GM23248 (cell line): ENCODE measurements at places on chromosomes 4 and X. TPM values are rescaled to one million over a fixed set of nuclear protein-coding genes. Genes with fewer than 3 reads are reported as not detected.

CFAP99 gene
- polyA plus RNA-seq, result not detected in 2 replicates

DNA sequence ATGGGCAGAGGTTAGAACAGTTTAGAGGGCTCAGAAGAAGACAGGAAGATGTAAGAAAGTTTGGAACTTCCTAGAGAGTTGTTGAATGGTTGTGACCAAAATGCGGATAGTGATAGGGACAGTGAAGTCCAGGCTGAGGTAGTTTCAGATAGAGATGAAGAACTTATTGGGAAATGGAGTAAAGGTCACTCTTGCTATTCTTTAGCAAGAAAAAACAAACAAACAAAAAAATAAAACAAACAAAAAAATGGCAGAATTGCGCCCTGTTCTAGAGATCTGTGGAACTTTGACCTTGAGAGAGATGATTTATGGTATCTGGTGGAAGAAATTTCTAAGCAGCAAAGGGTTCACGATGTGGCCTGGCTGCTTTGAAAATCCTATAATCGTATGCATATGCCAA, 185.1 kb upstream of the SFRP2 start:
- DNase-seq, result no peak

BEND2 gene
- polyA plus RNA-seq, result not detected in 2 replicates

- DNase-seq, result no peak
Observed at GRCh38 chr4:8765084-8765483, 106.6 kb downstream of the HMX1 start.

ARMCX4 gene
- polyA plus RNA-seq, result 3.0 and 3.7 TPM in 2 replicates

DNA sequence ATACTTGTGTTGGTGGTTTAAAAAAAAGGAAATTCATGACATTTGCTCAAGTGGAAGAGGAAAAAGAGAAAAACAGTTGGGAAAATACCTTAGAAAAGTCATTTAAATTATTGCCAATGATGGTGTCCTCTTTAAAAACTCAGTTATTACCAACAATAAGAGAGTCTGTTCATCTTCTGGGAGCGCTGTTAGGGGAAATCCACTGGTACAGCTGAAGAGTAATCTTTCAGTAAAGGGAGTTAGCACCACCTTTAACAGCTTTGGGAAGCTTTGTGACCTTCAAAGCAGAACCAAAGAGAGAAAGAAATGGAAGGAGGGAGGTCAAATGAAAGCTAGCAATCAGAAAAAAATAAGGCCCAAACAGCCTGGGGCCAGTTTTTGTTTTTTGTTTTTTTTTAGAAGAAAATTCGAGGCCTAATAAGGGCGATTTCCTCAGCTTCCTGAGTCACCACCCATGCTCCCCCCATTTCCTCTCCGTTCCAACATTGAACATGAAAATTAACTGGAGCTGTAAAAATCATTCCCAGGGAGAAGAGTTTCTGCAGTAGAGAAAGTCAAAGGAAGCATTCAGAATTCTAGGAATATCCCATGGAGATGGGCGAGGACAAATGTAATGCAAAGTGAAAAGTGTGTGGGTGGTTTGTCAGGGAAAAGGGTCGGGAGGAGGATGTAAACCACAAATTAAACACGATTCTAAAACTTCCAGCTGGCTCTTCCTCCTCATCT, 115.1 kb downstream of the SH3KBP1 start:
- DNase-seq, result peak; percentile 67

DNA sequence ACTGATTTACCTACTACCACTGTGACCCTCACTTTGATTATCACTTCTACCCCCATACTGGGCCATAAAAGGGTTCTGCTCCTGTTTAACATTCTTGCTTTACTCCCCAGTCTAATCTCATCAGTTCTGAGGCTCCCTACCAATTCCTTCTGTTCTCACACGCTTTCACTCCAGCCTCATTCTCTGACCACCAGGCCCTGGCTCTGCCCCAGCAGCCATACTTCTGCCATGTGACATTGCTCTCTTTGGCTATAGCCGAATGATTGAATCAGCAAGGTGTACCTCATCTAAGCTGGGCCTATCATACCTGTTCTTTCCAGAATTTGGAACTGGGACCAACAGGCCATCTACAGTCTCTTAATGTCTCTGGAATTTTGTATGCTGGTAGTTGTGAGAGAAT, 14.4 kb upstream of the ELF2 start:
- no peak for DNase-seq

GRCh38 chr4:92847026-92847425, 543.3 kb downstream of the GRID2 start:
- no peak for DNase-seq

DNA sequence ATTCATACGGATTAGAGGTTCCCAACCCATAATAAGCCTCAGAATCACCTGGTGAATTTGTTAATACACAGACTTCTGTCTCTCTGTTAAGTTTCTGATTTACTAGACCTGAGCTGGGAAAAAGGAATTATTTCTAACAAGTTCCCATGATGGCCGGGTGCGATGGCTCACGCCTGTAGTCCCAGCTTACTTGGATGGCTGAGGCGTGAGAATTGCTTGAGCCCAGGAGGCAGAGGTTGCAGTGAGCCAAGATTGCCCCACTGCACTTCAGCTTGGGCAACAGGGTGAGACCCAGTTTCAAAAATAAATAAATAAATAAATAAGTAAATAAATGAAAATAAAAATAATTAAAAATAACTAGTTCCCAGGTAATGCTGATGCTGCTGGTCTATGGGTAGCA, 412.3 kb downstream of the GALNTL6 start:
- no peak for DNase-seq

ADH1B gene
- 0.15 TPM in 1 of 2 replicates, not detected in the other for polyA plus RNA-seq

ZNF711 gene
- 0.20 and 0.29 TPM in 2 replicates for polyA plus RNA-seq
